ENCODE measurements at places on chromosomes 1 and 21.

DNA sequence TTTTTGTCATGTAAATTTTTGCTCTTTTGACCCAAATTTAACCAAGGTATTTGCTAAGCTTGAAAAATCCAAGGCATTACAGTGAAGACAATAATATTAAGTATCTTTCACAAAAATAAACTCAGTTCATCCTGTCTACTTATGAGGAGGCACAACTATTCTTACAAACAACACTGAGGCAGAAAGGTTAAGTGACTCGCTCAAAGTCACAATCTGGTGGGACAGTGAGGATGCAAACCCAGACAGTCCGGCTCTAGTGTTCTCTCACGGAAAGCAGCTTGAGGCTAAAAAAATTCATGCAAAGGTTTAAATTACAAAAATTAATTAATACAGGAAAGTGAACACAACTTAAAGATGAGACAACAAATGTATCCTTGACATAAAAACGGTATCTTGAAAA lies 125.3 kb downstream of the SIPA1L2 start:
- DNase-seq = no peak

DNA sequence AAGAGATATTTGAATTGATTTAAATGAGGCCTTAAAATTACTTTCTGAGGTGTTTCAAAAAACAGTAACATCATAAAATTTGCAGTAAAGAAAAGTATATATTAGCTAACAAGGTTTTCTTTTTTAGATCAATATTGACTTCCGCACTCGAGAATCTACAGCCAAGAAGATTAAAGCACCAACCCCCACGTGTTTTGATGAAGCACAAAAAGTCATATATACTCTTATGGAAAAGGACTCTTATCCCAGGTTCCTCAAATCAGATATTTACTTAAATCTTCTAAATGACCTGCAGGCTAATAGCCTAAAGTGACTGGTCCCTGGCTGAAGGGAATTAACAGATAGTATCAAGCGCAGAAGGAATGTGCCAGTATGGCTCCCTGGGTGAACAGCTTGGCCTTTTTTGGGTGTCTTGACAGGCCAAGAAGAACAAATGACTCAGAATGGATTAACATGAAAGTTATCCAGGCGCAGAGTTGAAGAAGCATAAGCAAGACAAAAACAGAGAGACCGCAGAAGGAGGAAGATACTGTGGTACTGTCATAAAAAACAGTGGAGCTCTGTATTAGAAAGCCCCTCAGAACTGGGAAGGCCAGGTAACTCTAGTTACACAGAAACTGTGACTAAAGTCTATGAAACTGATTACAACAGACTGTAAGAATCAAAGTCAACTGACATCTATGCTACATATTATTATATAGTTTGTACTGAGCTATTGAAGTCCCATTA lies 3.6 kb downstream of the RGS1 start:
- DNase-seq = no peak

GRCh38 chr1:235317168-235317567 lies 10.8 kb downstream of the ARID4B start:
- DNase-seq = no peak

DNA sequence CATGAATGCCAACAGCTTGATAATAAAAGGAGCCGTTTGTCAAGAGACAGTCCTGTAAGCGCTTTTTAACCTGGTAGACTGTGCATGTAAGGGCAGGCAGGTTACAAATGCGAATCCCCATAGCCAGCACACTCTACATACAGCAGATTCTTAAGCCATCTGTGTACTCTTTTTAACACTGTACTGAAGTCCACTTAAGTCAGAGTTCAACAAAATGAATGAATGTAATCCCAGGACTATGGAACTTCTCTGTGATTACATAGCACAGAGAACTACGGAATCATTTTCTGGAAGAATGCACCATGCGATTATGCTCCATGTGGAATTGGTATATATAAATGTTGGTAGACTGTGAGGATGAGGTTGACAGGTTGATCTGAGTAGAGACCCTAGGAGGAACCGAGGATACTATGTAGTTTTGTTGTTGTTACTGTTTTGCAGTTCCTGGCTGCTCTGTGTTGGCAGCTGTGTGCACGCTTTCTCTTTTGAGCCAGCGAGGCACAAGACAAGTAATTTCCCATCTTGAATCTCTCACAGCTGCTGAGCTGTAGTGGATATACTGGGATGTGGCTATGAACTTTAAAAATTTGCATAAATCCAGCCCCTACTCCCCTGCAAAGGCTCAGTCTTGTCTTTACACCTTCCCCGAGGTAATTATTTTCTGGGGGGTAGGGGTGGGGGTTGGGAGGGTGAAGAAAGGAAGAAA lies 21.9 kb downstream of the LRRC8D start:
- no peak for DNase-seq

DNA sequence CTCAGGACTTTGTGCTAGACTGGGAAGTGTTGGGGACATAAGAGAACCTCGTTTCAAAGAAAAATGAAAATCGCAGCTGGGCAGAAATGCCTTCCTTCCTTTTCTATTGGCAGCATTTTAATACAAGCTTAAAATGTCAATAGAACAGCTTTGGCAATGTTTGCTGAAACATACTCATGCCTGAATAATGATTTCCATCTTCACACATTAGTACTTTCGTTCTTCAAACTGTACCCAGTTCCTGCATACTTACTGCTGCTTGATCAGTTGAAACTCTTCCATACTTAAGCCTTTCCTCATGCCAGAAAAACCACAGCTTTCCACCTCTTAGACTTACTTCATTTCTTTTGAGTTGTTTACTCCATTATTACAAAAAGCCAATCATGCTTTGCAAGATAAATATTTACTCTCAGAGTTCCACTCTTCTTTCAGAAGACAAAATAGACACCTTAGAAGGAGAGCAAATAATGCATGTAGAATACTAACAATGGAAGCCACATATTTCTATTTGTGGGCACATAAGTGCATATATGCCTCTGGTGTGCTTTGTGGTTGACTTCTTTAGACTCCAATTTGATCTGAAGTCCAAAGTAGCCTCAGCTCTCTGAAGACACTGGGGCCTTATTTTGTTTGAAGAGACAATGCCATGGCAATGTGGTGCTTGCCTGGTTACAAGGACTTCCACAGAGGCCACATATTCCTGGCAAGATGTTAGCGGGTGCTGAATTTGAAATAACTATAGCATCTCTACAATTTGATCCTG lies 22.7 kb upstream of the CD55 start:
- DNase-seq = no peak

- DNase-seq = no peak
Measured at GRCh38 chr1:169042377-169042776, 64.1 kb upstream of the ATP1B1 start.

GRCh38 chr1:11078631-11079030 lies 18.8 kb upstream of the SRM start:
- DNase-seq = no peak

GRCh38 chr1:31670593-31670964 lies 25.9 kb upstream of the PEF1 start:
- DNase-seq = no peak

GRCh38 chr1:12618965-12619791 lies 1.2 kb upstream of the DHRS3 start:
- DNase-seq = peak; percentile 83

DNA sequence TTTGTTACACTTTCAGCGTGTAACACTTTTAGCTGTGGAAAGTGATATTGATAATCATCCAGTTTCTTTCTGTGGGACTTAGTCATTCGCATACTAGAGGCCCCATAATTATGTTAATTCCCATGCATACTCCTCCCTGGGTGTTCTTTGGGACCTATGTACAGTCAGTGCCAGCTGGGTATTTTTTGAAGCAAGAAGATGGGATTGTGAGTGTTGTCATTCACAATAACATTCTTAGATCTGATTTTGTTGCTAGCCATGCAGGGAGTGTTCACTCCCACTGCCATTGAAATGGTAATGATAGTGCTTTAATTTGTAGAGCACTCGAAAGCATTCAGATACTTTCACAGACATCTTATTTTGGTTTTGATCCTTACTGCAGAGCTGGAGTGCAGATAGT lies 11.6 kb downstream of the SARS1 start:
- no peak for DNase-seq

GRCh38 chr1:91872000-91872399 lies 14.0 kb downstream of the TGFBR3 start:
- no peak for DNase-seq

GRCh38 chr1:200452850-200453552 lies 43.2 kb upstream of the ZNF281 start:
- DNase-seq = no peak

DNA sequence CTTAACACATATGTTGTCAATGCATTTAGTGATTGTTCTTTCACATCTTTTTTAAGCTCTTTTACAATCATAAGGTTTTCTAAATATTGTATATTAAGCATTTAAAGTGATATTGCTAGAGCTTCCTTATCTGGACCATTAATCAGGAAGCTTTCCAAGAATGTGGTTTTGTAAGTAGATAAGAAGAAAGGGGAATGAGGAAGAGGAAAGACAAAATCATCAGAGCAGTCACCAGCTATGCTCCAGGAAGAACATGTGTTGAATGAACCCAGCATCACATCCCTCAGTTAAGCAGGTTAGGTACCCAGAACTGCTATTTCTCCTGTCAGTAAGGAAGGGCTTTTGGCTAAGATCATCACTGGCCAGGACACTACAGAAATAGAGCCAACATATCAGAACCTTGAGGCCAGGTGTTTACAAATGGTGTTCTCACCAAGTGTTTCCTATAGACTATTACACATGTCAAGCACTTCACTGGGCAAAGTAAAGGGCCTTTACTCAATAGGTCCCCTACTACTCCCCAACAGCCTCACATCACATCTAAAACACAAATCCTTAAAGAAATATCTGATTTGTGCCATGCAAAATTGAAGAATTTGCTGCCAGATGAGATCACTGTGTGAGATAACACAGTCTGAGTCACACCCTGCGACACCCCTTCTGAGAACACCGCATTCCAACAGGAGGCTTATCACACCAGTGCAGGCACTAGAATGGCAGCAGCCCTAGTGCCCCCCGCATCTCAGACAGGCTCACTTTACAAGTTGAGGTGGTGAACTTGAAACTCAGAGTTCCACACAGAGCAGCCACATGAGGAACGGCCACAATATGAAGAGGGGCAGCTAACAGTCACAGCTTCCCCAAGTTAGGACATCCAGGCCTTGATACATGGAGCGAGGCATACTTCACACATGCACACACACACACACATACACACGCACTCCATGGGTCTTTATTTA lies 1.8 kb upstream of the SPRR2A start:
- DNase-seq = no peak

- no peak for DNase-seq
Measured at GRCh38 chr1:223095870-223096269, 47.2 kb downstream of the TLR5 start.

GRCh38 chr1:77605246-77606026 lies 77.0 kb downstream of the ZZZ3 start:
- DNase-seq = peak; percentile 60

Data from heart right ventricle (tissue), 16 donors.